ENCODE measurements at places on chromosomes 1 and 21.
A peak's percentile ranks its signal among the peaks of the same experiment; 100 is the strongest.

DNA sequence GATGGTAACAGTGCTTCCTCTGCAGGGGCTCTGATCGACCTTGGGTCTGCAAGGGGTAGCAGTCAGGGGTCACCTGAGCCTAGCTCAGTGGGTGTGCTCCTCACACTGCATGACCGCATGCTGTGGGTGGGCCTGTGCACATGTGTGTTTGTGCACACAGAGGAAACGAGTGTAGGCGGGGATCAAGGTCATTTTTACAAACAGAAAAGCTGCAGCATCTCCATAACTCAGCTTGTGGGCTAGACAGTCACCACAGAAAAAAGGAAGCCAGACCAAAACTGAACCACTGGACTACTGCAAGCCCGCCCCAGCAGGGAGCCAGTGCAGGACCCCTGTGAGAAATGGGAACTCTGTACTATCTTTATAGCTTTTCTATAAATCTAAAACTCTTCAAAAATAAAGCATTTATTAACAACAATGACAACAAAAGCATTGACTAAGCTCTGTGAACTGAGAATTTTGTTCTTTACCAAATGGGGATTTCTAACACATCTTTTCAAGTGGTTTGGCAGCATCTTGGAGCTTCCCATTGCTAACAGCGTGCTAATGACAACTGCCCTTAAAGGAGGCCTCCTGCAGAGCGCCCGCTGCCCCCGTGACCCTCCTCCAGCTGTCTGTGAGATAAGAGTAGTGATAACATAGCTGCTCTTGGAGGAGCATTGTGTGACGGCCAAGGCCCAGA is 19.9 kb upstream of the NEK2 start:
- no peak for DNase-seq

- DNase-seq, result no peak
Observed at GRCh38 chr1:101367630-101368029, 130.8 kb downstream of the S1PR1 start.

- no peak for DNase-seq
Observed at GRCh38 chr1:225482421-225482950, 54.6 kb upstream of the LBR start.

- DNase-seq, result no peak
Observed at GRCh38 chr1:212432272-212432660, 454 bp upstream of the NENF start.

DNA sequence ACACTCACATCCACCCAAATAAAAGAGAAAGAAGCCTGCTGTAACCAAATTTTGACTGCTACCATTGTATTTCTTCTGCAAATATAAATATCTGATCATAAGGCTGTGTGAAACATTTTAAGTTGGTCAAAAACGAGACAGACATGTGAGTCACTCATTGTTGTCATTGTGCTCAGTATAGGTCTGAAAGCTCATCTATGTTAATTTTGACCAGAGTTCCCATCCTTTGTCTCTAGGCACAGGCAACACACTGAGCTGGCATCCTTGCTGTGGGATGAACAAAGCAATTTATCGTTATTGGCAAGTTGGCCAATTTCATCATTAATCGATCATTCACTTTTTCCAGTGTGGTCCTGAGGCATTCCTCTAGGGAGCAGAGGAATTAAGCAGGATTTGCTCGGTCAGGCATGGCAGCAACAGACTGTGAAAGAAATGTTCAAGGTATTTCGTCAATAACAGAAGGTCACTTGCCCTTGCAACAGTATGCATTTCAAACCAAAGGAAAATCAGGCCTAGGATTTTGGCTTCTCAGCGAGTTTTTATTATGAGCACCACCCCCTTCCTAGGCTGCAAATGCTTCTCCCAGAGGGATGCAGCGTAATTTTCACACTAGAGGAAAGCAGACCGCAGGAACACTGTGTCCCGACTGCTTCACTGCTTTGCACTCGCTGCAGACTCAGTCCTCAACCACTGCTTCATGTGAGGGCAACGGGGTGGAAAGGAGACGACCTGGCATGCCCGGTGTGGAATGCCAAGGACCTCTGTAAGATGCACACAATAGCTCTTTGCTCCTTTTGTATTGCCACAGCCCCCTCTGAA is 87.9 kb upstream of the SMYD2 start:
- no peak for DNase-seq

DNA sequence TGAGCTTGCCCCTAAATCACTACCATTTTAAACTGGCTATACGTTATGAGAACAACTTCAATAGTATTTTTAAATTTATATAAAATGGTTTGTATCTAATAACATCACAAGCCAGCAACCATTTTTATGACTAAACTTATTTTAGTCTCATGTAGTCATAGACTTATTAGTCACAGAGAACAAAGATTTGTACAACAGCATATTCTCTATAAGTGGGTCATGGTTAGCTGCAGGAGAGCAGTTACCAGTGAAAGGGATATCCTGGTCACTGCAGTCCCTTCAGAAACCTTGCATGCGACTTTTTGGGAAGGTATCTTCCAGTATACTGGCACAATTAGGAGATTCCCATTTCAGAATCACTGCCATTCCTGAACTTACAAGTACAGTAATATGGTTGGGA is 90.0 kb downstream of the HFM1 start:
- DNase-seq, result no peak

DNA sequence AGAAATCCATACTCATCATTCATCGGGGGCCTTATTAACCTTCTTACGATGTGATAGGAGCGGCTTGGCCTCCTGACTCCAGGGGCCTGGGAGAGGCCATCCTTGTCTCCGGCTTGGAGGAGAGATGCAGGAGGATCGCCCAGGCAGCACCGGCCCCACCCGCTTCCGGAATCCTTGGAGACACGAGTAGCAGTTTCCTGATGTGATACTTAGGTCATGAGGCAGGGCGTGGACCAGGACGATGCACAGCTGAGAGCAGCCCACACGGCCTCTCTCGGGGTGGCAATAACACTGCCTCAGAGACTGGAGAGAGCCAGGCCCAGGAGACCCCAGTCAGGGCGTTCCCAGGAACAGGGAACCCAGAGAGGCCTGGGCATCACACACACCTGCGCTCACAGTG is 163.6 kb upstream of the ARHGEF16 start:
- no peak for DNase-seq

DNA sequence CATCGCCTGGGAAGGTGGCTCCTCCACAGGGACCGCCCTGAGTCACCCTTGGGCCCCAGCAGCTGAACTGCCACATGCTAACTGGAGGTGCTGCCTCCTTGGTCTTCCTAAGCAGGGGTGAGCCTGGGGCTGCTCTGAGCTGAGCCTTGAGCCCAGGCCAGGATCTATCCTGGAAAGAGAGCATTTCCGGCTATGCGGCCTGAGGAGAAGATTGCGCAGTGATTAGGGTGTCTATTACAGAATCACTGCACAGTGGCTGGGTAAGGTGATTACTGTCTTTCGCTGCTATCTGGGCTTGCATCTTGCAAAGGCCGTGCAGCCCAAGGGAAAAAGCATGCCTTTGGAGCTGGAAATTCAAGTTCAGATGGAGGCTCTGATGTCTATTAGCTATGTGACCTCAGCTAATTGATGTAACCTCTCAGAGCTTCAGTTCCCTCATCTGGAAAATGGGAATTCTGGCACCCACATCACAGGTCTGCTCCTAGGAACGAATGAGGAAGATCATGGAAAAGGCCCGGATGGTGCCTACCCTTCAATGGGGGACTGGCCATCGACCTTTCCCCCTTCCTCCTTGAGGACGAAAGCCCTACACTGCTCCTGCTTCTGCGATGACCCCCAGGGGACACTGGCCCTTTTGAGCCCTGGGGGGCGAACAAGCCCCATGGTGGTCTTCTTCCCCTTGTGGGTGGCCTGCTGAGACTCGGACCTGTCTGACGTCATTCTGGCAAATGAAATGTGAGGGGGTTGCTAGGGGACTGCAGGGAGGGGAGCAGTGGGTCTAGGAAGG is 38.0 kb downstream of the GPR161 start:
- no peak for DNase-seq

DNA sequence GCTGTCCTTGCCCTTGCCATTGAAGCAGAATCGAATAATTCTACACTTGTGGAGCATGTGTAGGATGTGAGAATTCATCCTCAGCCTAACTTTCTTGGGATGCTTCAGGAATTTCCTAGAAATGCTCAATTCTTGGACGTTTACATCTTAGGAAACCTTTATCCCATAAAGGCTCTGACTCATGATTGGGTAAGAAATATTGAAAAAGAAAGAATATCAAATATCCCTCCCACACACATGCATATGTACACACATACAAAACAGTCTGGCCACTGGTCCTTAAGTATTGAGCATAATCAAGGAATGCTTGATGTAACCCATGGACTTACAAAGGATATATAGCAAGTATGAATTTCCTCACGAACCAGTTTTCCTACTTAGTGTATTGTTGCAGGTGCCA is 83.9 kb upstream of the IPO9 start:
- no peak for DNase-seq

DNA sequence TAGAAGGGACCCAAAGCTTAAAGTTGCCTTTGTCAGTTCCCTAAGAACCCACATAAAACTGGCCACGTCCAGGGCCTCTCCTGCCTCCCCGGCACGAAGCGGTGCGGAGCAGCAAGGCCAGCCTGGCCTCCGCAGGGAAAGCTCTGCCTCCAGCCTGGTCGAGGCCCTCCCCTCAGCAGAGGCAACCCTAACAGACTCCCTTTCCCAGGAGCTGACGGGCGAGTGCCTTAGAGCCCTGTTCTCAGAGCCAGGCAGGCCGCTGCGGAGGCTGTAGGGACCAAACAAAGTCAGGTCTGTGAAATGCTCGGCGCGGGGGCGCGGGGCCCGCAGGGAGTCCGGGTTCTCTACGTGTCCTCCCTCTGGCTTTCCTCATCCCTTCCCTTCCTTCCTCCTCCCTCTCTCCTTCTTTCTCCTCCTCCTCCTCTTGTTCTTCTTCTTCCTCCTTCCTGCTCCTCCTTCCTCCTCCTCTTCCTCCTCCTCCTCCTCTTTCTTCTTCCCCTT is 40.7 kb downstream of the RIPK4 start:
- DNase-seq, result no peak

GRCh38 chr1:223020770-223021169 is 122.3 kb downstream of the TLR5 start:
- no peak for DNase-seq

GRCh38 chr1:42765832-42766740 is 742 bp downstream of the P3H1 start:
- peak; percentile 50 for DNase-seq

DNA sequence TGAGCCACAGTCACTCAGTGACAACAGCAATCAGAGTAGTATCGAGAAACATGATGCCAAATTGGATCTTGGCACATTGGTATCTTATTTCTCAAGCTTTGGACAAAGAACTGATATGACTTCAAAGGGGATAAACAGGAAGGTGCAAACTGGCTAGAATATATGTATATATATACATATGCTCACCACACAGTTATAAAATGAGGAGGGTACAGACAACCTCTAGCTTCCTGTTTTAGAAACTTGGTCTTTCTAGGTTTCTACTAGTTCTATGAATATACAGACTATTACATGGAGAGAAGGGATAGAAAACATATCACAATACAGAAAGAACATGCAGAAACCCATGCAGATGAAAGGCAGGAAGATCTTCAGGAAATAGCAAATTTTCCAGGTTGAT is 292.1 kb upstream of the SNX7 start:
- no peak for DNase-seq

DNA sequence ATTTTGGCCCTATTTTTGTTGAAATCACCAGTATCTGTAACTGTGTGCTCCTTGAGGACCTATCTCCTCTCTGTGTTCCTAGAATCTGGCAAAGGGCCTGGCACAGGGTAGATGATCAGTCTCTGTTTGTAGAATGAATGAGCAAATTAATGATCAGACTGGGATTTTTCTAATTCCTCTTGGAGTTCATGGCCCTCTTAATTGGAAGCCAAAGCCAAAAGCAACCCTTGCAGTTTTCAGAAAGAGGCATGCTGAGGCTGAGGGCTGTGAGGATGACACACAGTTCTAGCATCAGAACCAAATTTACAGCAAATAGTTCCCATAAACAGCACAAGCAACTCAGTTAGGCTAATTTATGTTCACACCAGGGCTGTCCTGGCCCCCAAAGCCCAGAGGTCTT is 111.1 kb upstream of the BEND5 start:
- DNase-seq, result no peak

DNA sequence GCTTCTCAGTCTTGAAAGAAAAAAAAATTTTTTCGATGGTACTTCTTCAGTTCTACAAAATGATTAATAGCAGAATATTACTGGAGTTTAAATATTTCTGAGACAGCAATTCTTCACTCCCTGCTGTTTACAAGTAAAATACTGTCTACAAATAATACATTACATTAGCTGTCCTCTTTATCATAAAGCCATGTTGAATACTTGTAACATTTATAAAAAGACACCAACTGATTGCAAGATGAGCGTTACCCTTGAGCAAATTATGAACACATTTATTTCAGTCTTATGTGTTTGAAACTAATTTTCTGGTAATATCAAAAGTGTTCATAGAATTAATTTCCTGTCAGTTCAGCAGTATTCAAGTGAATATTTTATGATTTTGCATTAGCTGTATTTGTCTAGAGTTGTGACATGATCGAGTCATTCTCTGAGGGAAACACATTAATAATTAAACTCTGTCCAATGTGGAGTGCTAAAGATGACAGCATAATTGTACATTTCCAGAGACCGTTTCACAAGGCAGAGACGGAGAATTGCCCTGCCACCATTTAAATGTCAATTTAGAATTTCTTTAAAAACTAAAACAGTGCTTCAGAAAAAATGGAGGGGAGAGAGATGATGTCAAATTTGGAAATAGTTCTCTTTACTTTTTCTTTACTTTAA is 1359.0 kb upstream of the ADGRL4 start:
- no peak for DNase-seq

- DNase-seq, result no peak
Observed at GRCh38 chr1:109312246-109312645, 5.4 kb upstream of the MYBPHL start.

GRCh38 chr1:66000033-66000637 is 207.4 kb downstream of the PDE4B start:
- no peak for DNase-seq

GRCh38 chr1:89552471-89553081 is 27.9 kb downstream of the LRRC8B start:
- no peak for DNase-seq

- no peak for DNase-seq
Observed at GRCh38 chr1:118247593-118247992, 62.6 kb upstream of the SPAG17 start.

GRCh38 chr1:156677616-156678596 is 699 bp upstream of the NES start:
- DNase-seq, result no peak

DNA sequence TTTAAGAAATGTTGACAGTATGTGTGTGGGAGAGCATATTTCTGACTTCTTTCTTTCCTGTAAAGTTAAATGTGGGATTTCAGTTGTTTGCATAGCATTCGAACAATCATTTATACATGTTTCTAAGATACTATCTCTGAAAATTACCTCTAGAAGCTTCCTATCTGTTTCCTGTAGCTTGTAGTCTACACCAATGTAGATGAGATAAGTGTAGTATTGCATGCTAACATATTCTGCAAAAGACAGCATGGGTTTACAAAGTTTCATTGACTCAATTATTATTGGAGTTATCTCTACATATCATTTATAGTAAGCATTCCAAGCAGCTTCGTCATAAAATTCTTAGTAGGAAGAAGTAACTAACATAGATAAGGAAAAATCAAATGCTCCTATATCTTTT is 98.9 kb upstream of the DPYD start:
- no peak for DNase-seq

GRCh38 chr1:51328926-51329325 is 1.4 kb downstream of the TTC39A start:
- DNase-seq, result no peak

- no peak for DNase-seq
Observed at GRCh38 chr1:93999840-94000415, 90.7 kb upstream of the GCLM start.

GRCh38 chr1:209504571-209504970 is 78.9 kb upstream of the CAMK1G start:
- DNase-seq, result no peak

- DNase-seq, result peak; percentile 42
Observed at GRCh38 chr1:232943679-232944252, 6.6 kb upstream of the NTPCR start.

Data from stimulated activated naive CD4-positive, alpha-beta T cell treated with Interleukin-2 at 50 U/mL for 16 hours (primary cell).